ENCODE measurements at places on chromosomes 4 and X.
A peak's percentile ranks its signal among the peaks of the same experiment; 100 is the strongest.

- no peak for DNase-seq
Observed at GRCh38 chr4:1562371-1562770, 121.7 kb downstream of the FAM53A start.

DNA sequence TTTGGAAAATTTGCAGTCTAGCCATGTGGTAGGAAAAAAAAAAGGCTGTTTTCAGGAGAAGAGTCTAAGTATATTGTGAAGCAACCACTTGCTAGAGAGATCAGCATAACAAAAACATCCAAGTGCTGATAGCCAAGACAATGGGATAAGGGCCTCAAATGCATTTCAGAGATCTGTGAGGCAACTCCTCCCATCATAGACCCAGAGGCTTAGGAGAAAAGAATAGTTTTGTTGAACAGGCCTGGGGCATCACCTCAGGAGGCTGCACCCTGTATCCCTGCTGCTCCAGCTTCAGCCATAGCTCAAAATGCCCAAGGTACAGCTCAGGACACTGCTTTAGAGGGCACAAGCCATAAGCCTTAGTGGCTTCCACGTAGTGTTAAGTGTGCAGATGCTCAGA, 13.6 kb upstream of the GPR174 start:
- DNase-seq = no peak

DNA sequence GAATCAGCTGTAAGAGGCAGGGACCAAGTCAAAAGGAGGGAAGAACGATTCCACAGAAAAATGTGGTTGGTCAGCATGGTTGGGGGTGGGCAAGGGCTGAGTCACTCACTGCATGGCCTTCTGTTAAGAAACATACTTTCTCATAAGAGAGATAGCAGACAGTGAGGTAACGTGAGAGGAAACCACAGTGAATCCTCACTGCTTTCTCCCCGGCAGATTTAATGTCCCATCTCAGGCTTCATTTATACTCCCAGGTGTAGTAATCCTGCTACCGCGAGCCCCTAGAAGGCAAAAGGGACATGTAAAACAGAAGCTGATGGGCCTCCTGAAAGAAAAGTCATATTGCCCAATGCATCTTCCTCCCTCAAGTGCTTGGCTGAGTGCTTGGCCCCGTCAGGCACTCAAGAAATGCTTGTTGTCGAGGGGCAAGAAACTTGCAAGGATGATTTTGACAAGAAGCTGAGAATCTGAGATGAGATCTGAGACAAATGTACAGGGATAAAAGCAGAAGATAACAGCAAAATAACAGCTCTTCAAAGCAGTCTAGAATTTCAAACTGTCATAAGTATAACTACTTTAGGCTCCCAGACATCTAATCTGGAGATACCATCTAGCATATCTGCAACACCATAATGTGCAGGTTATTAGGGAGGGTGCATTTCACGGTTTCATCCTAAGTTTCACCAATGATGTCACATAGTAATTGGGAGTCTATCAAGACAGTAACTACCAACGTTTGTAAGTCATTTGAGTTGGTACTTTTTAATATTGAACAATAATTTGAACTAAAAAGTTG, 40.2 kb downstream of the SH3KBP1 start:
- no peak for DNase-seq

GRCh38 chr4:1809754-1810502, 16.8 kb downstream of the FGFR3 start:
- peak; percentile 72 for DNase-seq

DNA sequence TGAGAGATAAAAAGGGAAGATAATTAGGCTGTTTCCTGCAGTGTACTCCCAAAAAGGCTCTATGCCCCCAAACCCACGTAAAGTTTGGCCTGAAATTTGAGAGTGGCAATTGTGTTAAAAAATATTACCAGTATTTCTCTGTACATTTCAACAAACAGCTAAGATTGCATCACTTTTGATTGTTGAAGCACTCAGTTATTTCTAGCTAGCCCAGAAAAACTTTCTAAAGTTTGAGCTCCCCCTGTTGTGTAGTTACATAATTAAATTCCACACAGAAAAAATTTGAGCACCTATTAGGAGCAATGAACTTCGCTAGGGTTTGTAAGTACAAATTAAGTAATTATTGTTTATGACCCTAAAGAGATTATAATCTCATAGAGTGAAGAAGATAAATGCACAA, 109.4 kb downstream of the DLG3 start:
- DNase-seq = no peak

GRCh38 chr4:143189528-143189927, 4.8 kb downstream of the USP38 start:
- no peak for DNase-seq

DNA sequence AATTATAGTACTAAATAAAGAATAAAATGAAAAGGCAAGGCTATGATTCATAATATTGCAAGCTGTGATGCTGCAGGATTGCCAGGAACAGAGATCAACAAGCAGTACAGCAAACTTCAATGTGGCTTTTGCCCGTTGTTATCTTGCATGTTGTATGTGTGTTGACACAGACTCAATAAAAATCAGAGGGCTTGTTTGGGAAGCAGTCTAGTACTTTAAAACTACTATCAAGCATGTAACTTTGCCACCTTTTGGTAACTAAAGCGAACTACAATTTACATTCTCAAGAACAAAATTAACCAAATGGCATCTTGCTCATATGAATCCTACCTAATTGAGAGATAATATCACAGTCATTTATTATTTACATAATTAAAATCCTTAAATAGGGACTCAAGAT, 79.8 kb upstream of the GPM6A start:
- DNase-seq = no peak

DNA sequence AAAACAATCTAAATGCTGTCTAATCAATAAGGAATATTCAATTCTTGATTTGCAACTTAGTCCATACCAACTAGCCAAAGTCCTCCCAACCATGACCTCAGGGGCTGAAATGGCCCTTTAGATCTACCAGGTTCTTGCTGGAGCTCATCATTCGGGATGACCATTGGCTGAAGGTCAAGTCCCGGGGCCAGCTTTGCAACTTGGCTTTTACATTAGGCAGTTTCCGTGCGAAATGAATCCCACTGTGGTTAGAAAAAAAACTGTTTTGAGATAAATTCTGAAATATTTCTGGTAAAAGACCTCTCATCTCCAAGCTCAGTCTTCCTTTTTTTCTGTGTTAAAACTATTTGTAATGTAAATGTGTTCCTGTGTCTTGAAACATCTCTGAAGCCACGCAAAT, 178.6 kb downstream of the TENM3 start:
- DNase-seq = no peak

DNA sequence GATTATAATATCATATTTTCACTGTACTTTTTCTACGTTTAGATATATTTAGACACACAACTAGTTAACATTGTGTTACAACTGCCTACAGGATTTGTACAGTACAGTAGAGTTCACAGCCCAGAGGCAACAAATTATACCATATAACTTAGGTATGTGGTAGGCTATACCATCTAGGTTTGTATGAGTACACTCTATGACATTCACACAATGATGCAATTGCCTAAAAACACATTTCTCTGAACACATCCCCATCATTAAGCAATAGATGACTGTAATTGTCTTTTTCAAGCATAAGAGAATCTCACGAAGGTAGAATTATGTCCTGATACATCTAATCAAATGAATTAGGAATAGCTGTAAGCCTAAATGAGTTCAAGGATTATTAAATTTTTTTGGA, 12.3 kb upstream of the TIGD2 start:
- DNase-seq = no peak

- no peak for DNase-seq
Observed at GRCh38 chr4:183289688-183290087, 30.4 kb downstream of the CLDN22 start.

GRCh38 chr4:134132086-134132783, 69.4 kb downstream of the PABPC4L start:
- no peak for DNase-seq

DNA sequence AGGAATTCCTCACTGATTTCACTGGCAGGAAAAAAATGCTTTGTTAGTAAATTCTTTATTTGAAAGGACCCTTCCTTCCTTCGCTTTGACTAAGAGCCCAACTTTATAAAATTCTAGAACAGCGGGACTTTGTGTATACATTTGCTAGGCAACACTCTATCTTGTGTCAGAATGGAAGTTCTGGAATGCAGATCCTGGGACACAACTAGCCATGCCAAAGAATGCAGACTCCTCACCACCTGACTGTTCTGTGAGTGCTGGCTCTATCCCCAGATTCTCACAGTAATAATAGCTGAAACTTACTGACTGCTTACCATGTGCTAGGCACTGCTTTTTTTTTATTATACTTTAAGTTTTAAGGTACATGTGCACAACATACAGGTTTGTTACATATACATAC, 73.3 kb upstream of the ZDHHC15 start:
- DNase-seq = no peak

Data from hypothalamus (tissue), 51 donors.